ENCODE measurements at places on chromosomes 3 and 15. TPM values are rescaled to one million over a fixed set of nuclear protein-coding genes. Genes with fewer than 3 reads are reported as not detected.

- no peak for DNase-seq
Observed at GRCh38 chr15:41341519-41341918, 8.8 kb downstream of the NUSAP1 start.

GRCh38 chr3:127911421-127911931, 3.6 kb upstream of the KBTBD12 start:
- no peak for DNase-seq

DNA sequence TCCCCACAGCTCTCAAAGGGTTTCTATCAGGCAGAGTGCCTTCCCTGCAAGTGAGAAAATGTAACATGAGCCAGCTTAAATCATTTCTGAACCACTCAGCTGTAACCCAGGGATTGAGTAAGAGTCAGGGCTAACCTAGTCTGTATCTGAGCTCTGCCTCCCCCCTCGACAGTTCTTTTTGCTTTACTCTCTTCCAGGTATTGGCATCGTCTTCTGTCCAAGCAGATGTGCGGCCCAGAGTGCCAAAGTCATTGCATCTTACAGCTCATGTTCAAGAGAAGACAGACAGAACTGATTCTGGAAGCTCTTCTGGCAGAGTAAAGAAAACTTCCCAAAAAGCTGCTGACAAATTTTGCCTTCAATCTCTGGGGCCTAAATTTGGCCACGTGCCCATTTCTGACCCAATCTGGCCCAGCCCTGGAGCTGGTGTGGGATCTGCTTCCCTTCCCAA, 74.8 kb downstream of the ABHD5 start:
- DNase-seq, result no peak

- DNase-seq, result no peak
Observed at GRCh38 chr15:80476036-80476435, 71.9 kb downstream of the ARNT2 start.

DNA sequence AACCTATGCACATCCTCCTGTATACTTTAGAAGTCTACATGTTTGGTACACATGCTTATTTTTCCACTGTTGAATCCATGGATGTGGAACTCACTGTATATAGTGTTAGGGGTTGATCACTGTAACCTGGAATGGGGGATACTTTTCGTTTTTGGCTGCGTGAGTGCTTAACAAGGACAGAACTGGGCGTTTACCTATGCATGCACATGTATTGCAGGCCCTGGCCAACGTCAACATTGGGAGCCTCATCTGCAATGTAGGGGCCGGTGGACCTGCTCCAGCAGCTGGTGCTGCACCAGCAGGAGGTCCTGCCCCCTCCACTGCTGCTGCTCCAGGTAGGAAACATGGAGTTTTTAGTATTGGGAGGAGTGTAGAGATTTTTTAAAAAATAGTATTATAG, 2.3 kb downstream of the RPLP1 start:
- no peak for DNase-seq

DNA sequence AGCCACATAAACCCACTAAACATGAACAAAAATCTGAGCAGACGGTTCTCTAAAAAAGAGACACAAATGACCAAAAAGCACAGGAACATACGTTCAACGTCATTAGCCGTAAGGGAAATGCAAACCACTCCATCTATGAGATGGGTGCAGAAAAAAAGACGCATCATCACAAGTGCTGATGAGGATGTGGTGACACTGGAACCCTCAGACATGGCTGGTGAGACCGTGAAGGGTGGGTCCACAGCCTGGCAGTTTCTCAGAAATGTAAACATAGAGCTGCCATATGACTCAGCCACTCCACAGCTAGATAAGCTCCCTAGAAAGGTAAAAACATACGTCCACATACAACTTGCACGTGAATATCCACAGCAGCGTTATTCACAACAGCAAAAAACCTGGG, 23.3 kb downstream of the PCSK6 start:
- DNase-seq, result no peak

GRCh38 chr15:60829416-60829815, 350.5 kb upstream of the ICE2 start:
- DNase-seq, result no peak

- DNase-seq, result no peak
Observed at GRCh38 chr3:142796823-142797222, 73.0 kb downstream of the TRPC1 start.

DNA sequence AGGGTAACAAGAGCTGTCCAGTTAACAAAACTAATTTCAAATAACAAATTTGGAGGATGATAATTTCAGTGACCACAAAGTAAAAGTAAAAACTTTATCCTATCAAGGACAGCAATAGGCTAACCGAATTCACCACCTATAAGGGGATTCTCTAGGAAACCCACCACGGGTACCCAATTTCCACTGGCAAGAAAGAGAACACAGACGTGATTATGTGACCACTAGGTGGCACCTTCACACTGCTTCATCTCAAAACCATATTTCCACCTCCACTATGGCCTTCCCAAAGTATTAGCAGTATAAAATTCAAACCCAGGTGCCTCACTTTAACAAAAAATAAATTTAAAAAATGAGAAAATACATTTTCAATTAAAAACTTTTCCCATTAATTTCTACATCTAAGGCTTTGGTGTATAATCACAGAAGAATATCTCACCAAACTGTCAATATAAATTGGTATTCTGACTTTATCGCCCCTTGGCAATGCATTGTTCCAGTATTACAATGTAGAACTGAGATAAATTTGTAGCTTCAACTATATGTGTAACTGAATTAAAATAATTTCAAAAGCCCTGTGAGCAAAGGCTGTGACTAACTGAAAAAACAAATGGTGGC, 96.5 kb downstream of the FSIP1 start:
- peak; percentile 71 for DNase-seq

- DNase-seq, result no peak
Observed at GRCh38 chr3:21718943-21719591, 31.9 kb downstream of the ZNF385D start.

DNA sequence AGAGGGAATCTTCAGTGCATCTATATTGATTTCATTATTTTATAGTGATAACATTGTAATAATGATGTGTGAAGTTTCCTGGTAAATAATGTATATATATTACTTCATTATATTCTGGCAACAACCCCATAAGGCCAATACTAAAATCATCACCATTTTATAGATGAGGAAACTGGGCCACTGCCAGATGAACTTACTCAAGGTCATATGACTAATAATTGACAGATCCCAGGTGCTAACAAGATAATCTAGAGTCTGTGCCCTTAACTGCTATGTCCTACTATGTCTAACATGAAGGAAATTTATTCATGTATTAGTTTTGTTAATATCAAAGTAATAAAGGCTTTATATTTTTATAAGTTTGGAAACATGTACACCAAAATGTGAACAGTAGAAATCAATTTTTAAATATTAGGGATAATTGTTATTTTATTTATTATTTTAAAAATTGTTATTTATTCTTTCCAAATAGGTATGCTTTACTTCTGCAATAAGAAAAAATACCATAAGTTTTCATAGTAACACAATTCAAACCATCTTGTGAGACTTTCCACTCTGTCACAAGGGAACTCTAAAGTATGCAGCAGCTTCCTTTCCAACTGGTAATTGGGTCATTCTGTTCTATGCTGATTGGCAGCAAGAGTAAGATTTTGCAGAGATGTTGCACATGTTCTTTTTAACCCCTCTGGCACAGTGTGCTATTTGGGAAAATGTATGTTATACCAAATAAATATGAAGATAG, 90.8 kb upstream of the CMC1 start:
- DNase-seq, result no peak

- no peak for DNase-seq
Observed at GRCh38 chr15:58398071-58398470, 33.7 kb upstream of the LIPC start.

DNA sequence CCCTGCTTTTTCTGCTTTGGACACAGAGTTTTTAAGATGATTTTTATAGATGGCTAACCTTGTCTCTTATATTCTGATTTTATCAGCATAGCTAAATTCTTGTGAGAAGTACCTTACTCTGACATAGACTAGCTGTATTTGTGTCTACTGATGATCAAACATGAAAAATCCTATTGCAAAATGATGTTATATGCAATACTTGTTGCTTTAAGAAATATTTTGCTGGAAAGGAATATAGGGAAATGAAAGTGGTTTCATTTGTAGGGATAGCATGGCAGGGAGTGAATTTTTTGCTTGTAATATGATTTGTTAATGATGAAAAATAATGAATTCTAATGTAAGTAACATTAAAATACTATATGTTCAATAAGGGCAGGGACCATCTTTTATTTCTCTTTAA, 35.9 kb downstream of the CFAP91 start:
- no peak for DNase-seq

GRCh38 chr3:98531622-98532274, at the start of gene GPR15:
Gene GPR15 (plus strand): TSS chr3:98531978. CDS start chr3:98532034, 56 bp downstream.
- DNase-seq, result no peak

GRCh38 chr15:68875377-68876116, 54.8 kb upstream of the SPESP1 start:
- peak; percentile 79 for DNase-seq

- no peak for DNase-seq
Observed at GRCh38 chr15:26928051-26928450, 42.9 kb upstream of the GABRG3 start.

GRCh38 chr3:145639875-145640274, 521.1 kb downstream of the PLOD2 start:
- no peak for DNase-seq

- no peak for DNase-seq
Observed at GRCh38 chr3:98901119-98901391, 440 bp downstream of the DCBLD2 start.

DNA sequence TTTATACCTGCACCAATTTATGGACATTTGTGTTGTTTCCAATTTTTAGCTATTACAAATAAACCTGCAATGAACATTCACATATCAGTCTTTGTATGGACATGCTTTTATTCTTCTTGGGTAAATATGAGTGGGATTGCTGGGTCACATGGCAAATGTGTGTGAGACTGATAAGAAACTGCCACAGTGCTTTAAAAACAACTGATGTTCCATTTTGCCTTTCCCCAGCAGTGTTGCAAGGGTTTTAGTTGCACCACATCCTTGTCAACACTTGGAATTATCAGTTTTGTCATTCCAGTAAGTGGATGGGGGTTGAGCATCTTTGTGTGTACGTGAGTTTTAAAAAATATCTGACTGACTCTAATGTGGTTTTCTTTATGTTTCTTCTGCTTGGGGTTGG, 191.2 kb downstream of the PLCL2 start:
- DNase-seq, result no peak

DNA sequence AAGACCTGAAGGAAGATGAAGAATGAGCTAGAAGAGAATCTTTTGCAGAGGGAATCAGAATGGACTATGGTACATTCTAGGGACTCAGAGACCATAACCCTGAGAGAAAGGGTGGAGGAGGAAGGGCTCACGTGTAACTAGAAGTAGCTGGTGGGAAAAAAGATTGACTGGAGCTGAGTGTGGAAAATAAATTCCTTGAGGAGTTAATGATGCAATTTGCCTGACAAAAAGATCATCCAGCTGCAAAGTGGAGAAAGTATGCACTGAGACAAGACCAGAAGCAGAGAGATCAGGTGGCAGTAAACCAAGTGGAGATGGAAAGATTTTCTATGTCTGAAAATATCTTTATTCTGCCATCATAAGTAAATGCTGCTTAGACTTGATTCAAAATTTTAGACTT, 52.9 kb upstream of the TBL1XR1 start:
- DNase-seq, result no peak

DNA sequence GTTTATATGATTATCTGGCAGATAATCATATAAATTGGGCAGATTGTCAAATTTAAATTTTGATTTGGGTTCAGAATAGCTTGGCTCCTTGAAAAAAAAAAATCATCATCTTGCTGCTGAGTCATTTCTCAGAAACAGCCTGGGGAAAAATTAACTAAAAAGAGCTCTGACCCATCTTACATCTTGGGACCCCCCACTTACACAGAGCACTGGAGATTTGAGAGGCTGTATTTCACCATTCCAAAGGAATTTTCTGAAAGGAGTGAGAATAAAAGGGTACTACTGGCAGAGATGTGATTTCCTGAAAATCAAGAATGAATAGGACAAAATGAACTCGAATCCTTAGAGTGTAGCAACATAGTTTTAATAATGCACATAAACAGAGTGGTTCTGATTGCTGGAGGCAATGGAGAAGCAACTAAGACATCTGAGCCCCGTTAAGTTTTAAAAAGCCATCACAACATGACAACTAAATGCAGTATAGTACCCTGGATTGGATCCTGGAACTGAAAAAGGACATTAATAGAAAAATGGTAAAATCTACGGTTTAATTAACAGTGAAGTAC, 97.5 kb downstream of the RFTN1 start:
- DNase-seq, result no peak

DNA sequence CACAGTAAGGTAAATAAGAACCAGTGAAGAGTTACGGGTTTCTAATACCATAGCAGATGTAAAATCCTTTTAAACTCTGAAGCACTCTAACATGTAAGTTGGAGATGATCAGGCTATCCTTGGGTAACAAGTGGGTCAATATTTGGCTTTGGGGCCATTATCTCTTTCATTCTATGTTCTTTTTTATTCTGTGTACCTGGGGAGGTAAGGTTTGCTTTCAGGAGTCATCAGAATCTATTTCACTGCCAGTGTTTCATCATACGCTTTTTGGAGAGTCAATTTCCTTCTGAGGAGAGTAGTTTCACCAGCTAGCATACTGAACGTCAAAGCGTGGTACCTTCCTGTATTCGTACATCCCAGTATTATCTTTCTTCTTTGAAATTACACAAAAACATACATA, 166.5 kb downstream of the GMNC start:
- no peak for DNase-seq

DNA sequence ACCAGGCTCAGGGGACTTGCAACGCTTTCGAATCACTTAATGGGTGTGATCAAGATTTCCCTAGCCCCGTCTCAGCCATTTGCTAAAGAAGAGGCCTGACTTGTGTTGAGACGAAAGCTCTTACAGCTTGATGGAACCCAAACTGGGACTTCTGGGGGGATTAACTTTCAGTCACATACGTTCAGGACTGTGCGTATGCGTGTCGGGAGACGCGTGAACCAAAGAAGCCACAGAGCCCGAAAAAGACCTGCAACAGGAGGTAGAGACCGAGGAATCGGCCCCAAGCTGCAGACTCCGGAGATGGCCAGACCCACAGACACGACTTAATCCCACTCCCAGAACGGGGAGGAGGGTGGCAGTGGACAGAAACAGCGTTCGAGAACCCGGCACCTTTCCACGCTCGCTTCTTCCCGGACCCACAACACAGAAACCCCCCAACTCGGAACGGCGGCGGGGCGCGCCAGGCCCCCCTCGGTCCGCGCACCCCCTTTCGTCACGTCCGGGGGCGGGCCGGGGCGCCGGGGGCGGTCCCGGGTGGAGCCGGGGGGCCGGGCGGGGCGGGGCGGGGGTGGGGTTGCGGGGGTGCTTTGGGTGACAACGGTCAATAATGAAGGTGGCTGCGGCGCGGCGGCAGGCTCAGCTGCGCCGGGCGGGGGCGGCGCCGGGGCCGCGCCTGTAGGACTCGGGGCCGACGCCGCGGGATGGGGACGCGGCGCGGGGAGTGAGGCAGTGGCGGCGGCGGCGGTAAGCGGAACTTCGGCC, at the start of gene ATP11B:
Gene ATP11B (plus strand): TSS at position 604 of the 762 bp plus-strand sequence. CDS start 256 bp downstream, outside the sequence.
- peak; percentile 75 for DNase-seq

- DNase-seq, result no peak
Observed at GRCh38 chr15:80695911-80696661, 976 bp downstream of the ABHD17C start.

Gene LIPH
- total RNA-seq, result not detected

Gene HRG
- total RNA-seq, result not detected

Gene SUSD5
- total RNA-seq, result not detected

Gene SYNM
- 3.7 TPM for total RNA-seq

Gene TRPM1
- total RNA-seq, result not detected

Gene CRABP1
- total RNA-seq, result not detected

Gene ALDH1L1
- total RNA-seq, result 0.19 TPM

Gene KBTBD13
- total RNA-seq, result not detected
